Aorta (tissue), 5 donors: ENCODE measurements at places on chromosomes 5 and 9. TPM values are rescaled to one million over a fixed set of nuclear protein-coding genes. Genes with fewer than 3 reads are reported as not detected.

Gene MAMDC2
- 5.9 TPM for total RNA-seq

DNA sequence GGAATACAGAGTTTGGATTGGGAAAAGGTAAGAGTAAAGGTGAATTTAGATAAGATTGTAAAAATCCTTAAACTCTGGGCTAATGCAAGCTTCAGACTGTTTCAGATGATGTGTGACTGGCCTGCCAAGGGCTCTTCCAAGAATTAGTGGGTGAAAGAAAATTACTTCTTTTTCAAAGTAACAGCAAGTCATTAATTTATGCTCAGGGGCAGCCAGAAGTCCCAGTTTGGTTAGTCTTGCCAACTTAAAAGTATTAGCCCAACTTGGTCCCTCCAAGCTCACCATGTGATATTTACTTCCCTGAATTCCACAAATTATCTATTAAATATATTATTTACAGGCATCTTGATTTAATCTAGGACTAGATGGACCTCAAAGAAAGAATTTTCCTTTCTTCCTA lies 947.8 kb downstream of the NR2F1-AS1 start:
- no peak overlapping the region for H3K27ac ChIP-seq
- H3K27me3 ChIP-seq, result peaks cover 3% of the 10 kb centered on the region
- no peak overlapping the region for H3K4me3 ChIP-seq
- H3K4me1 ChIP-seq, result no peaks in the 10 kb centered on the region
- no peaks in the 10 kb centered on the region for H3K36me3 ChIP-seq

Gene FAM193B
- total RNA-seq, result 113 TPM

DNA sequence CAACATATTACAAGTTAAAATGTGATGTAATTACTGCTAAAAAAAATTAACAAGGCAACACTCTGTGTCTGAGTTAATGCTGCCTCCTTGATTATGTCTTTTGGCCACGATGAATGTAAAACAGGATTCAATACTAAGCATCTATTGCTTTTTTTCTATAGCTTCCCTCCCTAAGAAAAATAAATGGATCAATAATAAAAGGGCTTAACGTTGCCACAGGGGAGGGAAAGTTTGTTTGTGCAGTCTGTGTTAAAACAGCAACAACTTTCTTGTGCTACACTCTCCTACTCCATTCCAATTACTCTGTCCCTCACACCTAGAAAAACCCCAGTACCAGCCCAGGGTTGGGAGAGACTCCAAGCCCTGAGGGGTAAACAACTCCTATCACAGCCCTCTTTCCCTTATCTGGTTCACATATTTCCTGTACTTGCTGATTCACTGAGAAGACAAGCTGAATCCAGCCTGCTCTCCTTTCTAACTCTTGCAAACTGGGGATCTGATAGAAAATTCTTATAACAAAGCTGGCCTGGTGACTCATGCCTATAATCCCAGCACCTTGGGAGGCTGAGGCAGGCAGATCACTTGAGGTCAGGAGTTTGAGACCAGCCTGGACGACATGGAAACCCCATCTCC lies 44.8 kb downstream of the PTPN3 start:
- no peaks in the 10 kb centered on the region for H3K4me1 ChIP-seq
- DNase-seq, result no peak
- H3K36me3 ChIP-seq, result peaks cover 3% of the 10 kb centered on the region
- H3K27me3 ChIP-seq, result no peaks in the 10 kb centered on the region
- no peak overlapping the region for H3K4me3 ChIP-seq

DNA sequence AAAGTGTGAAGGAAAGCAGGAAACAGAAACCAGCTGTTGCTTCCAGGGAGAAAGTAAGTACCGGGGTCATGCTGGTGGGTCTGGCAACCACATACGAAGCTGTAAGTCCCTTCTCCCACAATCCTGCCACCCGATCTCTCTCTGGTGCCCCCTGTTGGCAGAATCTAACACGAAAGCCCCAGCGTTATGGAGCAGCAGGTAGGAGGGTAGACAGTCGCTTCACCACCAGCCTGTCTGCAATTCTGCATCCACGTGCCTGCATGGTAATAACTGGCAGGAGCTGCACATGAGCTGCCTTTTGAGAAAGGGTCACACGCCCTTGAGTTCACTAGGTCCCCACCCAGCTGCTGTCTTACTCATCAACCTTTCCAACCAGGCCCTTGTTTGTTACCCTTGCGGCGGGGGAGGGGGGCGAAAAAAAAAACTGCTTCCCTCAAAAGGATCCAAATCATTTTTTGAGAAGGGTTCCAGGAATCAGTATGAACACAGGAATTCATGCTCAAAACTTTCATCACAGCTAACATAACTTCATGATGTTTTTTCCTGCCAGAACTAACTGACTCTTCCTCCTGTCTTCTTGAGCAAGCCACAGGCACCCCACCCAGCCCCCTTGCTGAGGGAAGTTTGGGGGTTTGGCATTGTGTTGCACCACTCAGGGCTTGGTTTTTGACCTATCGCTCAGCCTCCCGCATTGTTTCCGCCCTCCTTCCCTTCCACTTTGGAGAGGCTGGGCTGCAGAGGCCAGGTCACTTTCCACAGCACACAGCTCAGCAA lies 19.6 kb upstream of the TMEM252 start:
- no peak for DNase-seq
- H3K36me3 ChIP-seq, result no peaks in the 10 kb centered on the region
- H3K4me1 ChIP-seq, result no peaks in the 10 kb centered on the region
- no peak overlapping the region for H3K27ac ChIP-seq
- no peak overlapping the region for H3K4me3 ChIP-seq

DNA sequence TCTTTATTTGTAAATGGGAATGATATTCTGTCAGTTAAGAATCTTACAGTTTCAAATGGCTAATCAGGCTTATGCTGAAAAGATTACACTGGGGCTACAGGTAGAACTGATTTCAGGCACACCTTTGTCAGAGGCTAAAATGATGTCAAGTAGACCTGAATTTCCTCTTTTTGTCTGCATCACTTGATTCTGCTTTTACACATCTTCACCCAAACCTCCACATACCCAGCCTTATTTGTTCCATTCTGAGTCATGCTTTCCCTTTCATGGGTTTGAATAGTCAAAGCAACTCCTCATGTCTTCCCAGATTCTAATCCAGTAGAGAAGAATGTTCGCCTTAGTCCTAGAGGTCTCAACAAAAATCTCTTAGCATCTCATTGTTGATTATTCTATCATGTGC lies 156.4 kb downstream of the CWC27 start:
- no peaks in the 10 kb centered on the region for H3K36me3 ChIP-seq
- H3K4me3 ChIP-seq, result no peak overlapping the region
- no peak overlapping the region for H3K27ac ChIP-seq
- H3K4me1 ChIP-seq, result no peaks in the 10 kb centered on the region
- no peaks in the 10 kb centered on the region for H3K27me3 ChIP-seq

- H3K27me3 ChIP-seq, result no peaks in the 10 kb centered on the region
- no peak overlapping the region for H3K27ac ChIP-seq
- no peak overlapping the region for H3K4me3 ChIP-seq
- no peaks in the 10 kb centered on the region for H3K36me3 ChIP-seq
Observed at GRCh38 chr5:61924251-61924650, 381.8 kb upstream of the KIF2A start.

DNA sequence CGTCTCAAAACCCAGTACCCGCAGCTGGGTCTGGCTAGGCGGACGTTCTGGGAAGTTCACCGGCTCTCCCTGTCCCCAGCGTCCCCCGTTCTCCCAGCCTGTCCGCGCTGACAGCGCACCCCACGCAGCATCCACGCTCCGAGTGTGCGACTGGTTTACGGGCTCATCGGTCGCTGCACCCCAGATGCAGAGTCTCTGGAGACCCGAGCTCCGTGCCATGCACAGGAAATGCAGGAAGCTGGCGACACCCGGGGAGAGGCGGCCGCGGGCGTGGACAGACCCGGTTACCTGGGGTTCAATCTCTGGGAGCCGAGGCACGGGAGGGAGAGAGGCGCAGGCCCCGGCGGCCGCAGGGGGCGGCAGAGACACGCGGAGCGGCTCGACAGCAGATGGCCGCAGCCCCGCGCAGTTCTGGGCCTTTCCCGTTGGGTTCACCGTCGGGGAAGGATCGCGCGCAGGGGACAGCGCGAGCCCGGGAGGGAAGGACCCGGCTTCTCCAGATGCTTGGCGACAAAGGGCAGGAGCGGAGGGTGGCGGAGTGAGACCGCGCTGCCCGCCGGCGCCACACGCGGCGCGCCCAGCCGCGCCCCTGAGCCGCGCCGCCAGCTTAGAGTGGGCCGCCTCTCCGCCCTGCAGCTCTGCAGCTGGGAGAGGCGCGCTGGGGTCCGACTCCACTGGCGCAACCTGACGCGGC lies 558 bp downstream of the SHROOM1 start:
- peak; percentile 82 for DNase-seq
- H3K27ac ChIP-seq, result no peak overlapping the region
- no peaks in the 10 kb centered on the region for H3K27me3 ChIP-seq
- no peaks in the 10 kb centered on the region for H3K4me1 ChIP-seq

DNA sequence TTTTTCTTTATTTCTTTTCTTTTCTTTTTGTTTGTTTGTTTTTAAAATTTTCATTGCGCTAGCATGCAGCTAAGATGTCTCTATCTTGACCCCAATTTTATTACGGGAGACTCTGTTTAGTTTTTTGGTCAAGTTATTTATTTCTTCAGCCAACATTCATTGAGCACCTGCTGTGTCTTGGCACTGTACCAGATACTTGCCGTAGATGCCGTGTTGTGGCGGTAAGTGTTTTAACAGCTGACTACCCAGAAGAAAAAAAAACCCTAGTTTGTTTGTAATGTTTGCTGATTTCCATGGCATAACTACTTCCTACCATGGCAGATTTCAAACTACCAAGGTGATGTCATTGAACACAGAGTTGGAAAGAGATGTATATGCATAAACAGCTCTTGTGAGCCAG lies 65.0 kb downstream of the UGCG start:
- no peak for DNase-seq
- no peaks in the 10 kb centered on the region for H3K36me3 ChIP-seq
- H3K27me3 ChIP-seq, result no peaks in the 10 kb centered on the region
- H3K4me1 ChIP-seq, result no peaks in the 10 kb centered on the region
- H3K4me3 ChIP-seq, result no peak overlapping the region
- no peak overlapping the region for H3K27ac ChIP-seq

DNA sequence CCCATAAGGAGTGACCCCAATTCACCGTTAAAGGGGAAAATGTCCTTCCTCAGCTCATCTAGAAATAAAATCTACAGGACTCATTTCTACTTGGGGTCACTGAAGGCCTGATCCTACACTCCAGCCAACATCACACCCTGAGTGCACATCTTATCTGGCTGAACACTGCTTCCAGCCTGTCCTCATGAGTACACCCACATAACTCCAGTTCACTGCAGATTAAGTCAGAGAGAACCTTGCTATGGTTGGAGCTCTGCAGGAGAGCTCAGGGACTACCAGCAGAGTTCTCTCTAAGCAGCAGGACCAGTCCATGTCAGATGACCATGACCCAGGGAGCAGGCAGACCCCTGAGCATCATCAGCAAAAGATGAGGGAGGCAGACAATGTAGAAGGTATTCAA lies 126.9 kb upstream of the MAP3K1 start:
- no peak for DNase-seq
- H3K27ac ChIP-seq, result no peak overlapping the region
- no peaks in the 10 kb centered on the region for H3K36me3 ChIP-seq
- no peak overlapping the region for H3K4me3 ChIP-seq
- no peaks in the 10 kb centered on the region for H3K4me1 ChIP-seq

DNA sequence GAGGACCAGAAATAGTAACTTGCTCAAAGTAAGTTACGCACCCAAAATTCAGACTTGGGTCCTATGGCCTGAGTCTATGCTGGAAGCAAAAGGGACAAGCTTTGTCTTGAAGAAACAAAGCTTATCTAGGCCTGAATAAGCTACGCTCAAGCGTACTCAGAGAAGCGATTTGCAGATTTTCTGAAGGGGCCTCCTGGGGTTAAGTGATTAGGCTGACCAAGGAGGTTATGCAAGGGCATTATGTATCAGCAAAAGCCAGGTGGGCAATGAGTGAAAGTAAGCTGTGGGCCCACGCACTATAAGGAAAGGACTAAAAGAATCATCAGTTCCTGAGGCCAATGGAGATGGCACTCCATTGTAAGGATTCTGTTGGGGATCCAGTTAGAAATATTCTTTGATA lies 122.1 kb downstream of the SNX18 start:
- H3K4me1 ChIP-seq, result peaks cover 13% of the 10 kb centered on the region
- no peak overlapping the region for H3K27ac ChIP-seq
- no peaks in the 10 kb centered on the region for H3K36me3 ChIP-seq
- DNase-seq, result no peak
- H3K4me3 ChIP-seq, result no peak overlapping the region

Gene DMRT2
- not detected for total RNA-seq

DNA sequence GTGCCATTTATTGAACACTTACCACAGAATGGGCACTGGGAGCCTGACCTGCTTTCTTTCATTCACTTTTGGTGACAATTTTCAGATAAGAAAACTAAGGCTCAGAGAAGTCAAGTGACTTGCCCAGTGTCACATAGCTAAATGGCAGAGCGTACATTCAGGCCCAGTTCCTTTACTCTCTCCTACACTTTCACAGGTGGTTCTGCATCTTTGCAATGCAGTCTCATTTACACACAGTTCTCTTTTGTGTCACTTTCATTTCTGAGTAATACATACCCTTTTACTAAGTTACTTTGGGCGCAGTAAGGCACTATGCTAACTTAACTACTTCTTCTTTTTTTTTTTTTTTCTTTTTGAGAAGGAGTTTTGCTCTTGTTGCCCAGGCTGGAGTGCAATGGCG lies 8.3 kb downstream of the NFIL3 start:
- peaks cover 5% of the 10 kb centered on the region for H3K4me1 ChIP-seq
- H3K4me3 ChIP-seq, result no peak overlapping the region
- no peak overlapping the region for H3K27ac ChIP-seq
- no peak for DNase-seq
- H3K36me3 ChIP-seq, result peaks cover 5% of the 10 kb centered on the region

Gene AK8
- total RNA-seq, result 0.72 TPM

DNA sequence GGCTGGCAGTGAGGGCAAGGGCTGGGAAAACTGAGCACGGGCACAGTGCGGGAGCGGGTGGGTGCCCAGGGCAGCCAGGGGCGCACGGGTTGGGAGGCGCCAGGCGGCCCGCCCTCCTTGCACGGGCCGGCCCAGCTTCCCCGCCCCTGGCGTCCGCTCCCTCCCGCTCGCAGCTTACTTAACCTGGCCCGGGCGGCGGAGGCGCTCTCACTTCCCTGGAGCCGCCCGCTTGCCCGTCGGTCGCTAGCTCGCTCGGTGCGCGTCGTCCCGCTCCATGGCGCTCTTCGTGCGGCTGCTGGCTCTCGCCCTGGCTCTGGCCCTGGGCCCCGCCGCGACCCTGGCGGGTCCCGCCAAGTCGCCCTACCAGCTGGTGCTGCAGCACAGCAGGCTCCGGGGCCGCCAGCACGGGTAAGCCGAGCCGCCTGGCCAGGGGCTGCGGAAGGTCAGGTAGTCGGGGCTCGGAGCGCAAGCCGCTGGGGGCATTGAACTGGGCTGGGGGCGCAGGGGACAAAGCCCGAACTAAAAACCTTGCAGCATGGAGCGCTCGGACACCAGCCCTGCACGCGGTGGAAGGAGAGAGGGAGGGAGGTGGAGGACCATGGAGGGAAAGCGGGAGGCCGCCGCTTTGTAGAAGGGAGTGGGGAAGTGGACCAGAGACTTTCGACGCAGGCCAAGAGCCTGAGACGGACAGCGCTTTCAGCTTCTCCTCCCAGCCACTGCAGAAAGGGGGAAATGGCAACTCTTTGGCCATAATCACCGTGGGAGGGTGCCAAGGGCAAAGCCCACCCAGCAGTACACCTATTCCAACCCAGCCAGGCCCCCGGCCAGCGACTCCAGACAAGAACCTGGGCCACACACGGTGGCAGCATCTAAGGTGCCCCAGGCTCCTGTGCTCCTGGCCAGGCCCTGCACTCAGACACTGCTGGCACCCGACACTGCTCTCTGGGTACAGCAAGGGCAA lies at the start of gene TGFBI:
TSS of gene TGFBI (plus strand) at position 207 of the 961 bp plus-strand sequence. CDS start at position 275, 68 bp downstream.
- peak; percentile 93 for DNase-seq
- H3K4me1 ChIP-seq, result no peaks in the 10 kb centered on the region
- no peak within 1 kb of the TSS for H3K27ac ChIP-seq
- H3K27me3 ChIP-seq, result no peaks in the 10 kb centered on the region
- no peaks in the 10 kb centered on the region for H3K36me3 ChIP-seq

Gene MARVELD2
- total RNA-seq, result 1.1 TPM
